ENCODE measurements at places on chromosomes 4 and X.

GRCh38 chr4:76283900-76284299, 22.6 kb upstream of the STBD1 start:
- no peak for DNase-seq

- DNase-seq = no peak
Measured at GRCh38 chrX:47623540-47624027, 3.9 kb upstream of the SYN1 start.

GRCh38 chr4:127162741-127163140, 470.0 kb upstream of the INTU start:
- no peak for DNase-seq

- DNase-seq = no peak
Measured at GRCh38 chr4:150952167-150952845, 62.8 kb downstream of the LRBA start.

DNA sequence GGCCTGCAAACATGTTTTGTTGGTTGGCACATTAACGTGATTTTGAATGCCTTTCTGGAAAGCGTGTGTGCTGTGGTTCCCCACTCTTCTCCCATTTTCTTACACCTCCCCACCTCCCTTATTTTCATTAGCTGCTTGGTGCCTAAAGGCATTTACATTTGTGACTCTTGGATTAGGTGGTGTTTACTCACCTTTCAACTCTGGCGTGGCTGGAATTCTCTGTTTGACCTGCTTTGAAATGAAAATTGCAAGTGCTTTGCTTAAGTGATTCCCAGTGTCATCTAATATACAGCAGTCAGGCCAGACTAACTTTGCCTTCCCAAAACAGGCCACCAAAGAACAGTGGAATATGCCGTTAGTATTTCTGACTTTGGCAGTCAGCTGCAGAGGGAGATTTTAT, 80.5 kb downstream of the NHSL2 start:
- no peak for DNase-seq

DNA sequence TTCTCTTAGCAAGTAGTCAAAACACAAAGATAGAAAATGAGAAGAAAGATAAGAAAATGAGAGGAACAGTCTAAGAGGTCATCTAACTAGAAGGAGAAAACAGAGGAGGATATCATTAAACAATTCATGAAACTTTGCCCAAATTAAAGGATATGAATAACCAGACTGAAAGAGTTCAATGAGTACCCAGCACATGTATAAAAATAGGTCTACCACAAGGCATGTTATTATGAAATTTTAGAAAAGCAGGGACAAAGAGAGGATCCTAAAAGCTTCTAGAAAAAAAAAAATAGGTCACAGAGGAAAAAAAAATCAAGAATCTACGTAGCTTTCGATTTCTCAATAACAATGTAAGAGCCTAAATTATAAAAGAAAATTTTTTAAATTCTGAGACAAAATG, 118.5 kb downstream of the WDFY3 start:
- DNase-seq = no peak

- no peak for DNase-seq
Measured at GRCh38 chr4:177171588-177171987, 138.1 kb upstream of the NEIL3 start.

- DNase-seq = no peak
Measured at GRCh38 chr4:22315628-22316027, 200.2 kb downstream of the ADGRA3 start.

GRCh38 chr4:40685300-40685699, 55.6 kb upstream of the RBM47 start:
- DNase-seq = no peak

Measured in right atrium auricular region (tissue), 2 donors.